ENCODE measurements at places on chromosomes 5 and 9. TPM values are rescaled to one million over a fixed set of nuclear protein-coding genes. Genes with fewer than 3 reads are reported as not detected.

DNA sequence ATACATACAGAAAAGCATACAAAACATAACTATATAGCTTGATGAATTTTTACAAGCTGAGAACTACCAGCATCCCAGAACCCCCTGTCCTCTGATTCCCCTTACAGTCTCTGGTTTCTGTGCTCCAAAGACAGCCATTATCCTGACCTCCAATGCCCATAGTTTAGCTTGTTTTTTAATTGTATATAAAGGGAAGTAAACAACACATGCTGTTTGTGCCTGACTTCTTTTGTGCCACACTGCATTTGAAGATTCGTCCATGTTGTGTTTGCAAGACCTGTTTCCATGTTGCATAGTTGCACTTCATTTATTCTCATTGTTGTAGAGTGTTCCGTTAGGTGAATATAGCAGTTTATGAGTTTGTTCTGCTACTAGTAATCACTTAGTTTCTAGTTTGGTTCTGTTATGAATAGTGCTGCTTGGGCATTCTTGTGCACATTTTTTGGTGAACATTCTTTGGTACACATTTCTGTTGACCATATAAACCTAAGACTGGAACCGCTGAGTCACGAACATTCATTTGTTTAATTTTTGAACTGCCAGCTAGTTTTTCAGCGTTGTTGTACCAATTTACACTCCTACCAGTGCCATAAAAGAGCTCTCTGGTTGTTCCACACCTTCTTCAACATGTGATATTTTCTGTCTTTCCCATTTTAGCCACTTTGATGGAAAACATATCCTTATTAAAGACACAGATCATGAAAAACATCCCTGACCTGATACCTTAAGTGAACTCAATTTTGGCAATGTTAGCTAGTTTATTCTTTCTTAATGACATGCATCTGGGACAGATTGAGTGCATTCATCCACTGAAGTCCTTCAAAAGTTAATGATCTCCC lies 78.1 kb upstream of the ANXA1 start:
- no peaks in the 10 kb centered on the region for H3K36me3 ChIP-seq
- H3K4me3 ChIP-seq = no peak overlapping the region
- peaks cover 1% of the 10 kb centered on the region for H3K27me3 ChIP-seq
- no peak overlapping the region for H3K27ac ChIP-seq
- DNase-seq = no peak

GRCh38 chr5:163633926-163634460 lies 128.6 kb downstream of the MAT2B start:
- no peaks in the 10 kb centered on the region for H3K4me1 ChIP-seq
- H3K4me3 ChIP-seq = no peak overlapping the region
- no peak overlapping the region for H3K27ac ChIP-seq
- H3K27me3 ChIP-seq = peaks cover 7% of the 10 kb centered on the region
- no peaks in the 10 kb centered on the region for H3K36me3 ChIP-seq

- no peaks in the 10 kb centered on the region for H3K27me3 ChIP-seq
- peak overlapping the region; percentile 97 for H3K4me3 ChIP-seq
- H3K27ac ChIP-seq = peak overlapping the region; percentile 99
- no peak for DNase-seq
- H3K4me1 ChIP-seq = peaks cover 58% of the 10 kb centered on the region
Observed at GRCh38 chr9:114588651-114589526, 1.3 kb downstream of the ATP6V1G1 start.

DNA sequence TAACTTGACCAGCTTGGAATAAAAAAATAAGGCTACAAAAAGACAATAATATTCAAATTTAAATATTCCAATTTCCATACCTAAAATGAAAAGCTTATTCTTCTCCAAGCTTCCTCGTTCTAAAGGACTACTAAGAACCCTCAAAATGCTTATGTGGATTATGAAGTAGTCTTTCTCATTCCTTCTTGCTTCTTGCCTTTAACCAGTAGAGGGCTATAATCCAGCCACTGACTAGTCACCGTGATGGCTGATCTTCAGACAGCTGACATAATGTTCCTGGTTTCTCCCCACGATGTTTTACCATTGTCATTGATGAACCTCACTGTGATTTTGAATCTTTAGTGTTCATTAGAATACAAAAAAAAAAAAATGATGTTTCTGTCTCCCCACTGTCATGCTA lies 515.3 kb downstream of the TLE1 start:
- no peaks in the 10 kb centered on the region for H3K27me3 ChIP-seq
- H3K36me3 ChIP-seq = peaks cover 1% of the 10 kb centered on the region
- no peak overlapping the region for H3K4me3 ChIP-seq
- H3K27ac ChIP-seq = no peak overlapping the region
- no peaks in the 10 kb centered on the region for H3K4me1 ChIP-seq

GRCh38 chr5:31124651-31125305 lies 68.7 kb upstream of the CDH6 start:
- H3K4me3 ChIP-seq = no peak overlapping the region
- H3K27ac ChIP-seq = peak overlapping the region; percentile 93
- H3K27me3 ChIP-seq = no peaks in the 10 kb centered on the region
- H3K36me3 ChIP-seq = peaks cover 2% of the 10 kb centered on the region
- no peak for DNase-seq

DNA sequence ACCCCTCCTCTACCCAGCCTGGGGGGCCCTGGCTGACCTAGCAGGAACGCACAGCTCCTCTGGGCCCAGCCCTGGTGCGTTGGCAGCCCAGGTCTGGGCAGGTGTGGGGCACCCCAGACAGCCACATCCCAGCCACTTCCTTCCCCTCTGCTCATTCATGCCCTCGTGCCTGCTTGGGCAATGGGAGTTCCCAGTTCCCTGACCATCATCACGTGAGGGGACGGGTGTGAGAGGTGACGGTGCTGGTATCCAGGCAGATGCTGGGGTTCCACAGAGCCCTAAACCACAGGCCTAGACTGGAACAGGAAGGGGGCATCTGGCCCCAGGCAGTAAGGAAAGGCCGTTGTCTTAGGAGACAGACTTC lies 8.4 kb downstream of the RALGDS start:
- H3K27me3 ChIP-seq = no peaks in the 10 kb centered on the region
- peak; percentile 75 for DNase-seq
- peaks cover 19% of the 10 kb centered on the region for H3K4me1 ChIP-seq
- H3K36me3 ChIP-seq = peaks cover 7% of the 10 kb centered on the region

DNA sequence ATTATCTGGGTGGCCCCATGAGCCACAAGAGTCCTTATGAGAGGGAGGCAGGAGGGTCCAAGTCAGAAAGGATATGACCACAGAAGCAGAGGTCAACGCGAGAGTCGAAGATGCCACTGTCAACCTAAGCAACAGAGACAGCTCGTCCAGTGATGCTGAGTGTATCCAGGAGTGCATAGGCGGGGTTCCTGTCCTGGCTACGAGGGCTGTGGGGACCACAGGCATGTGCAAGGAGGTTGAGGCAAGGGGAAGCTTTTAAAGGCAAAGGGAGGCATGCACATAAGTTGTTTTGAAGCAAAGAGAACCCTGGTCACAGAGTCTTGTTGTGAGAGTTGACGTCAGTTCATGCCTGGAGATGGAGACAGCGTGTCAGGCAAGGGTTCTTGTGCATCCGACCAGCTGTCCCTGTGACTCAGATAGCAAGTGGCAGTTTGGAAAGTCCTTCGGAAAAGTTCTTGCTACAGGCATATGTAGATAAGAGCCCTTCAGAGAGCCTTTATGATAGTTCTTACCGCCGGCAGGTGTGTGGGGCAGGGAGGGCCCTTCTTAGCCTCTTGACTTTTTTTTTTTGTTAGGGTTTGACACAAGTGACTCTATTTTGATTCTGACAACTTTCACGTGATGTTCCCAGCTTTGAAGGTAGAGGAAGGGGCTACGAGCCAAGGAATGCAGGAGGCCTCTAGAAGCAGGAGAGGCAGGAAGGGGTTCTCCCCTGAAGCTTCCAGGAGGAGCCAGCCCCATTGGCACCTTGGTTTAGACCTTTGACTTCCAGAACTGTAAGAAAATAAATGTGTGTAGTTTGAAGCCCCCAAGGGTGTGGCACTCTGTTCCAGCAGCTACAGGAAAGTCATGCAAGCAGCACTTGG lies 66.0 kb upstream of the FCN1 start:
- no peak overlapping the region for H3K4me3 ChIP-seq
- DNase-seq = no peak
- H3K27ac ChIP-seq = no peak overlapping the region
- peaks cover 27% of the 10 kb centered on the region for H3K27me3 ChIP-seq

DNA sequence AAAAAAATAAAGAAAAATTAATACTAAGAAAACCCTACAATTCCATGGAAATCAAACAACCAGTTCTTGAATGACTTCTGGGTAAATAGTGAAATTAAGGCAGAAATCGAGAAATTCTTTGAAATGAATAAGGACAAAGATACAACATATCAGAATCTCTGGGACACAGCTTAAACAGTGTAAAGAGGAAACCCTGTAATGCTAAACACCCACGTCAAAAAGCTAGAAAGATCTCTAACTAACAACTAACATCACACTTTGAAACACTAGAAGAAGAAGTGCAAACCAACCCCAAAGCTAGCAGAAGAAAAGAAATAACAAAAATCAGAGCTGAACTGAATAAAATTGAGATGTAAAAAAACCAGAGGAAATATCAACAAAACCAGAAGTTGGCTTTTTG lies 114.6 kb upstream of the CD180 start:
- no peaks in the 10 kb centered on the region for H3K27me3 ChIP-seq
- no peak overlapping the region for H3K4me3 ChIP-seq
- peaks cover 32% of the 10 kb centered on the region for H3K4me1 ChIP-seq
- H3K36me3 ChIP-seq = peaks cover 2% of the 10 kb centered on the region
- H3K27ac ChIP-seq = no peak overlapping the region

GRCh38 chr9:121277518-121278295 lies 9.7 kb downstream of the GSN start:
- peaks cover 9% of the 10 kb centered on the region for H3K36me3 ChIP-seq
- peak overlapping the region; percentile 39 for H3K4me3 ChIP-seq
- H3K27me3 ChIP-seq = no peaks in the 10 kb centered on the region
- H3K4me1 ChIP-seq = peaks cover 97% of the 10 kb centered on the region

- H3K4me3 ChIP-seq = no peak overlapping the region
- DNase-seq = no peak
- peaks cover 17% of the 10 kb centered on the region for H3K4me1 ChIP-seq
Observed at GRCh38 chr5:60163762-60164161, 270.2 kb upstream of the PDE4D start.

DNA sequence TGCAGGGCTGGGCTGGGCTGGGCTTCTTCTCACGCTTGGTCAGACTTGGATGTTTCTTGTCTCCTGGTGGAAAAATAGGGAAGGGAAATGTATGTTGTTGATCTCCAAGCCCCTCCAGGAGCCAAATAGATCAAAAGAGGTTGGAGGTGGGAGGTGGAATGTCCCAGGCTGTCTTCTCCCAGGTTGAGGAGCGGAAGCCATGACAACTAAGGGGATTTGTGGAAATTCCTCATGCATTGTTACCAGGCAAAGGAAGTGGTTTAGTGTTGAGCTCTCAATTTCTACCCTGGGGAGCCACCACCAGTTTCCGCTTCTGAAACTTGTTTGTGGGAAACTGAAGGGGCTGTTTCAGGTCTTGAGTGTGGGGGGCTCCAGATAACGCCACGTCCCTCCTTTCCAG lies 79.0 kb downstream of the SPRY4 start:
- no peaks in the 10 kb centered on the region for H3K36me3 ChIP-seq
- no peak for DNase-seq
- H3K27me3 ChIP-seq = no peaks in the 10 kb centered on the region
- no peak overlapping the region for H3K4me3 ChIP-seq

DNA sequence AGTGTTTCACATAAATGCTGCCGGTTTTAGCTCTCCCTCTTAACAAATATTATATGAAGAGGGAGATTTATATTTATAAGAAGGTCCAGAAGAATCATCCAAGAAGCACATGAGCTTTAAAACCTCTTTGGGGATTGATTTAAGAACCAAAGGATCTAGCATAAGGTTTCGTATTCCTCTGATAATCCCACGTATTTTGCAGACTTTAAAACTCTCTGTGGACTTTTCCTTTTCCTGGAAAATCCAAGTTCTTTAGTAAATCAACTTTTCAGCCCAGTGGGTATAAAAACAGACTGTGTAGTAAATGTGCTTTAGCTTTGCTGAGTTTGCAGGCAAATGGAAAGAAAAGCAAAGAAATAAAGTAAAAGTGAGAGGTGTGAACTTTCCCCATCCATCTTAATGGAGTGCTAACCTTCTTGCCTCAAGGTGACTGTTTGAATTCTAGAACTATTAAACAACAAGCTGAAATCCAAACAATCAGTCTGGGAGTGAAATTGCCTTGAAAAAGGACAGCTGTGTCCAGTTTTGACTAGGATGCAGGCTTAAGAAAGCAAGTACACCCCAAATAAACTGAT lies 363.4 kb upstream of the SLC24A2 start:
- no peaks in the 10 kb centered on the region for H3K4me1 ChIP-seq
- H3K4me3 ChIP-seq = no peak overlapping the region
- H3K36me3 ChIP-seq = no peaks in the 10 kb centered on the region
- peaks cover 20% of the 10 kb centered on the region for H3K27me3 ChIP-seq

GRCh38 chr5:17190242-17190778 lies 27.1 kb upstream of the BASP1 start:
- H3K27ac ChIP-seq = peak overlapping the region; percentile 28
- H3K4me1 ChIP-seq = peaks cover 63% of the 10 kb centered on the region
- no peak overlapping the region for H3K4me3 ChIP-seq
- no peak for DNase-seq
- no peaks in the 10 kb centered on the region for H3K36me3 ChIP-seq

DNA sequence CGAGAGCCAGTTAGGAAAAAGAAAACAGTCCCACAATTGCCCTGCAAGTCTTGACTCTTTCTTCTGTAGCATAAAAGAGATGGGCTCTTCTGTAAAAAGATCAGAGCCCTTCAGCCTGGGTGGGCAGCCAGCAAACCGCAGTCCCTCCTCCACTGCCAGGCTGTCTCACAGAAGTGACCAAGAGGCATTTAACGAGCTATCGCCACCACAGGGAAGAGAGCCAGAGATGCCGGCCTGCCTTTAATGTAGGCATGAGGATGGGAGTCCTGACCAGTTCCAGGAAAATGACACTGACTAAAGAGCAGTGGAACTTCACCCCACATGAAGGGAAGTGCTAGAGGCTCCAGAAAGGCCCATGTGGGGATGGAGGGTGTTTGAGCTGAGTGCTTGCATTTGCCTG lies 264.6 kb downstream of the NDUFS4 start:
- H3K4me1 ChIP-seq = no peaks in the 10 kb centered on the region
- no peaks in the 10 kb centered on the region for H3K27me3 ChIP-seq
- no peak overlapping the region for H3K27ac ChIP-seq
- DNase-seq = no peak

- no peak for DNase-seq
- H3K4me1 ChIP-seq = no peaks in the 10 kb centered on the region
- no peak overlapping the region for H3K4me3 ChIP-seq
- H3K27me3 ChIP-seq = no peaks in the 10 kb centered on the region
Observed at GRCh38 chr5:124030043-124030491, 518.1 kb downstream of the CSNK1G3 start.

- H3K27me3 ChIP-seq = no peaks in the 10 kb centered on the region
- no peak overlapping the region for H3K4me3 ChIP-seq
- peak overlapping the region; percentile 20 for H3K27ac ChIP-seq
- peaks cover 15% of the 10 kb centered on the region for H3K4me1 ChIP-seq
Observed at GRCh38 chr9:78574354-78575045, 277.6 kb downstream of the PSAT1 start.

KCNT1 gene
- total RNA-seq = not detected

PCDHB5 gene
- 10.2 TPM for total RNA-seq

SEMA5A gene
- total RNA-seq = 249 TPM

SPINK6 gene
- total RNA-seq = not detected

TMEM245 gene
- total RNA-seq = 39.6 TPM

PLEKHG4B gene
- total RNA-seq = 1.4 TPM

IFNA2 gene
- total RNA-seq = not detected

UBE2D2 gene
- 129 TPM for total RNA-seq

CD74 gene
- total RNA-seq = not detected

PFDN1 gene
- 49.0 TPM for total RNA-seq

TPPP gene
- 0.07 TPM for total RNA-seq

C5orf52 gene
- total RNA-seq = not detected

ADAM19 gene
- 125 TPM for total RNA-seq

CCDC152 gene
- total RNA-seq = not detected

TMEM38B gene
- total RNA-seq = 12.1 TPM

SOX30 gene
- not detected for total RNA-seq

PTPN3 gene
- total RNA-seq = 7.2 TPM

ZBED3 gene
- 15.8 TPM for total RNA-seq

CNTFR gene
- total RNA-seq = not detected

LCN9 gene
- 2.0 TPM for total RNA-seq

STPG3 gene
- total RNA-seq = not detected
